ENCODE measurements at places on chromosomes 5 and 9.

DNA sequence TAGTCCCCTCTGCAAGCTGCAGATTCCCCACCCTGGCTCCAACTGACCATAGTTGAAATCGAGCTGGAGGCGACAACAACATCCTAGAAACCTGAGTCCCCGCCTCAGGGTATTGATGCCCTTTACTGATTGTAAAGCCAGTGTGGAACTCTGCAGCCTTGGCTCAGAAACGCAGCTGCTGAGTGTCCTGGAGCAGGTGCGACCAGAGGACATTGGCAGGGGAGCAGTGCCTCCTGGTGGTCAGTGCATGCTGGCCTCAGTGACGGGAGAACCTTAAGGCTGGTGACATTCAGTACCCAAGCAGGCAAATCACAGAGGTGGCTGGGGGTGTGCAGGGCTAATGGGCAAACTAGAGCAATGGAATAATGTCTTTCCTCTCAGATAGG is 20.4 kb upstream of the ZNF354B start:
- peak; percentile 29 for DNase-seq

DNA sequence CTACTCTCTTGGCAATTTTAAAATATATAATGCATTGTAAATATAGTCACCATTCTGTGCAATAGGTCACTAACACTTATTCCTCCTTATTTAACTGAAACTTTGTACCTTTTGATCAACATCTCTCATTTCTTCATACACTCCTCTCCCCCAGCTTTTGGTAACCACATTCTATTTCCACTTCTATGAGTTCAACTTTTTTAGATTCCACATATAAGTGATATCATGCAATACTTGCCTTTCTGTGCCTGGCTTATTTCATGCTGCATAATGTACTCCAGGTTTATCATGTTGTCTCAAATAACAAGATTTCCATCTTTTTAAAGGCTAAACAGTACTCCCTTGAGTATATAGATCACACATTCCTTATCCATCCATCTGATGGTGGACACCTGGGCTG is 188.8 kb downstream of the NXNL2 start:
- no peak for DNase-seq

GRCh38 chr9:89419978-89420394 is 77.9 kb downstream of the SEMA4D start:
- DNase-seq, result peak; percentile 58

DNA sequence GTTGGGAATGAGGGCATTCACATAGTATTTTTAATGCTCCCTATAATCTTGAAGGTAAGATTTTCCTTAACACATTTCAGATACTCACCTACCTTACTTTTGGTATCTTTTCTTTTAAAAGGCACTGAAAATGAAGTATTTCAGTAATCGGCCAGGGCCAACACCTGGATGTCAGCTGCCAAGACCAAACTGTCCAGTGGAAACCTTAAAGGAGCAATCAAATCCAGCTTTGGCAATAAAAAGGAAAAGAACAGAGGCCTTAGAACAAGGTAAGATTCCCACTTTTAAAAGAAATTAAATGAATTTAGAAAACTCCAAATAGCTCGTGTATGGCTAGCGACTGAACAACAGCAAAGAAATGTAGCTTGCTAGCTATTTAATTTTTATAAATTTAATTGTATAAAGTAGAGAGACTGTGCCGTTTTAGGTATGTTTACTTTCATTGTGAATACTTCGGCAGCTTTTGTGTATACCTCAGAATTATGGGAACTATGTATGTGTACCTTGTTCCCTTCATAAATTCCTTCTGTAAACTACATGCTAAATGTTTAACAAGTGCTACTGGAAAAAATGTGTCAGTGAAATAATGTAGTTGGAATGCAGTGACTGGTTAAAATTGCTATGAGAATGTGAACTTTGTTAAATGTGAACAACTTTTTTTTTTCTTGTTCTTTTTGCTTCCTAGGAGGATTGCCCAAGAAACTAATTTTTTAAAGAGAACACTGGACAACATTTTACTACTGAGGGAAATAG is 41.9 kb downstream of the CDK7 start:
- no peak for DNase-seq

- DNase-seq, result no peak
Observed at GRCh38 chr9:68782546-68782945, 77.5 kb downstream of the PIP5K1B start.

- no peak for DNase-seq
Observed at GRCh38 chr5:135578685-135579341, at the start of gene CXCL14. Gene CXCL14, minus strand, starts transcription at chr5:135578991. Its CDS starts 213 bp downstream, at chr5:135578778.

- no peak for DNase-seq
Observed at GRCh38 chr9:1179366-1179765, 129.2 kb downstream of the DMRT2 start.

- DNase-seq, result no peak
Observed at GRCh38 chr9:13295556-13295955, 16.1 kb upstream of the MPDZ start.

DNA sequence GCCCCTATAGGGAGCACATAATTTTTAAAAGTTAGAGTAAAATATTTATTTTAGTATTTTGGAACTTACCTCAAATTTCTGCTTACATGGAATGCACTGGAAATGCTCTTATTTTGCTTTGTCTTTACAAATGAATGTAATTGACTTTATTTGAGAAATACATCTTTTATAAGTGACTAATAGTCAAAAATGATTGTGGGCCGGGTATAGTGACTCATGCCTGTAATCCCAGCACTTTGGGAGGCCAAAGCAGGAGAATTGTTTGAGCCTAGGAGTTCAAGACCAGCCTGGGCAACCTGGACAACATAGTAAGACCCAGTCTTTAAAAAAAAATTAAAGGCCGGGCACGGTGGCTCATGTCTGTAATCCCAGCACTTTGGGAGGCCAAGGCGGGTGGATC is 5.8 kb downstream of the HMGCR start:
- DNase-seq, result no peak

DNA sequence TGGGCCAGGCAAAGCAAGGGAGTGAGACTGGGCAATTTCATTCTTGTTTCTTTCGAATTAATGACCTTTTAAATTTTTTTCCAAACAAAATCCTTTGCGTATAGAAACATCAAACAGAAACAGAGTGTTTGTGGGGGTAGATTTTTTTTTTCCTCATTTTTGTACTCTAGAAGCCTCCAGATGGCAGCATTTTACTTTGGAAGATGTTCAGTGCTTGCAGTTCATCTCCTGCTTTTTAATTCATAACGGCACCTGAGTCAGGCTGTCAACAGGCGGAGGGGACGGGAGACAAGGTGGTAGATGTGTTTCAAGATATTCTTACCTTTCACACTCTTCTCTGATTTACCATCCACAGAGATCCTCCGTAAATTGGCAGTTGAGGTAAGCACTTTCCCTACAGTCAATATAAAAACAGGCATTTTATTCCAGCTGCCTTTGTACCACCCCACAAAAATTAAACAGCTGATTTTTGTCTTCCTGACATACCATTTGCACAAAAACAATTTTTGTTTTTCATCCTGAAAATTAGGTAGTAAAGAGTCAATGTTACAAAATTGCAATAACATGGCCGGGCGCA is 99.5 kb upstream of the FBXL17 start:
- no peak for DNase-seq

- no peak for DNase-seq
Observed at GRCh38 chr9:73059247-73059646, 92.4 kb upstream of the ANXA1 start.

DNA sequence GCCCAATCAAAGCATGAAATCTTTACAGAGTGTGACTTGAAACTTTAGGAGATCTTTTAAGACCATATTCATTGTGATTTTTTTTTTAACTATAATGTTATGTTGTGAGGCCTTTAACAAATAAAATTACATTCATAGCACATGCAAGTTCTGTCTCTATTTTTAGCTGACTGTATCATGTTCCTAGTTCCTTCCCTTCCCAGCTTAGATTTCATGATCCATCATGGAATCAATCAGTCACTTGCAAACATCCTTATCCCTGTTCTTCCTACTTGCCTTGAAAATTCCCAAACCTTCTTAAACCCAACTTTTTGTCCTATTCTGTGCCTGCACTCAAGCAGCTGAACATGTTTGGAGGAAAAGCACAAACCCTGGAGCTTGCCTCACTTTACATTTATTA is 141.8 kb downstream of the DMXL1 start:
- DNase-seq, result no peak

- no peak for DNase-seq
Observed at GRCh38 chr9:37994639-37995347, 74.2 kb downstream of the SHB start.

GRCh38 chr9:137354845-137355760 is 53.0 kb upstream of the NRARP start:
- no peak for DNase-seq

- no peak for DNase-seq
Observed at GRCh38 chr9:106111039-106111730, 416.8 kb downstream of the TMEM38B start.

DNA sequence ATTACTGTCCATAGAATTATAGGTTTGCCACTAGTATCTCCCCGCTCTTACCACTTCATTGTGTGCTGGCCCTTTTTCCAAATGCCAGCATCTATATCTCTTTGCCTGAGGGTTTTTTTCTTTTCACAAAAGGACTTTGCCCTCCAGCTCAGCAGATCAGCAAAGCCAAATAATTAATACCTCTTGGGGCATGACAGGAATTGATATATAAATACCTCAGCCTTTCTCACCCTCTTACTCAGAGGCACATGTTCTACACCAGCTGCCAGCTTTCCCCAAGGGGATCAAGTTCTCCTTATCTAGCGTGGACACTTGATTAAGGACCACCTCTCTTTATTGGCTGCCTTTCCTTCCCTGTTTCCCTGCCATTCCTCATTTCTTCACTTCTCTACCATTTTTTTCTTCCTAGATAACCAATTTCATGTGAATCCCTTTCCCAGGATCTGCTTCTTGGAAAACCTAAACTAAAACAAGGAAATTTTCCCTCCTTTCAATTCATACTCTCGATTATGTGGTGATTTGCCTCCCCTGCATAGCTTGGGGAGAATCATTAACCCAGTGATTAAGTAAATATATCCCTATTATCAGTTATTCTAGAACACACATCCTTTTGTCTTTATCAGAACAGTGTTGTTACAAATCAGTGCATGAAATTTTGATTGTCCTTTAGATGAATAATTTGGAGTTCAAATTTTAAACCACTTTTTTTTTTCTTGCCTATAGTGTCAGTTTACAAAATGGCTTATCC is 6.9 kb upstream of the NUDT12 start:
- DNase-seq, result no peak

DNA sequence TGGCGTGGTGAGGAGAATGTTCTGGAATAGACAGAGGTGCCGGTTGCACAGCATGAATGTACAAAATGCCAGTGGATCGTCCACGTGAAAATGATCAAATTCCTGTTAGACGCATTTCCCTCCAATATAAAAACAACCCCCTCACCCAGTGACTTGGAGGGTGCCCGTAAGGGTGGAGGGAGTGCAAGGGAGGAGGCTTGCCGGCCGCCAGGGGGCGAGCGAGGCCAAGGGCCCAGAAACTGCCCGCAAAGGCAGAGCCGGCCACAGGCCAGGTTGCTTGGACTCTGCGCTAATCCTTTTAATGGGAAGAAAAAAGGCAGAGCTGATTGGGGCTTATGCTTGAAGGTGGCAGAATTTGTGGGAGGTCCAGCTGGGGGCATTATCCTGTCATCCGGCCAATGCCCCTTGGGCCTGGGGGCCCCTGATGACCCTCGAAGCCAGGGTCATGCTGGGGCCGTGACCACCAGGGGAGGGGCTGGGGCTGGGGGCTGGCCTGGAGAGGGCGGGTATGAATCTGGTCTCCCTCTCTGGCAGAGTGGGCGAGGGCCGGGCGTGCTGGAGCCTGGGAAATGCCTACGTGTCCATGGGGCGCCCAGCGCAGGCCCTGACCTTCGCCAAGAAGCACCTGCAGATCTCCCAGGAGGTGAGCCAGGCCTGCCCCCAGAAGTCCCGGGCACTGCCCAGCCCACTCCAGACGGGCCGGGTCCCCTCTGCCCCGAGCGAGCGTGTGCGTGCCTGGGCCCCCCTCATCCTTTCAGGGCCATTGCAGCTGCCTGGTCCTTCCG is 12.0 kb downstream of the GPSM1 start:
- DNase-seq, result no peak

DNA sequence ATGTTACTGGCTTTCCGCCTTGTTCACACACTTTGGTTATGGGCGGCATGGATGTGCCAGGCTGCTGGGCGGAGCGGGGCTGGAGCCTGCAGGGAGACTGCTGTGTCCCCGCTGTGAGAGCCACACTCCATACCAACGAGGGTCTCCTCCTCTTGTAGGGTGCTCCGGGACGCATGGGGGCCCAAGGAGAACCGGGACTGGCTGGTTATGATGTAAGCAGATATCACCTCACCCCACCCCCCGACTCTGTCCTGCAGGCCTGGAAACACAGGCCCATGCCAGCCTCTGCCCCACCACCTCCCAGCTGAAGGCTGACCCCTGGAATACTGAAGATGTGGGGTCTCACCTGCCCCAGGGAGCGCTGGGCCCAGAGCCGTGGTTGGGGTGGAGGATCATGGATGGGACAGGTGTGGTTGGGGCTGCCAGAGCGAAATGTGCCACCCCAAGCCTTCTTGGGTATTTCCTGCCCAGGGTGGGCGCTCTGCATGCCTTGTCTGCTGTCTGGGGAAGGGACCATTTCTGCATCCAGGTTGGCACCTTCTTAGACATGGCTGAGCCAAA is 39.3 kb upstream of the ORM1 start:
- DNase-seq, result no peak

- DNase-seq, result no peak
Observed at GRCh38 chr5:77087484-77088261, 588 bp upstream of the ZBED3 start.

DNA sequence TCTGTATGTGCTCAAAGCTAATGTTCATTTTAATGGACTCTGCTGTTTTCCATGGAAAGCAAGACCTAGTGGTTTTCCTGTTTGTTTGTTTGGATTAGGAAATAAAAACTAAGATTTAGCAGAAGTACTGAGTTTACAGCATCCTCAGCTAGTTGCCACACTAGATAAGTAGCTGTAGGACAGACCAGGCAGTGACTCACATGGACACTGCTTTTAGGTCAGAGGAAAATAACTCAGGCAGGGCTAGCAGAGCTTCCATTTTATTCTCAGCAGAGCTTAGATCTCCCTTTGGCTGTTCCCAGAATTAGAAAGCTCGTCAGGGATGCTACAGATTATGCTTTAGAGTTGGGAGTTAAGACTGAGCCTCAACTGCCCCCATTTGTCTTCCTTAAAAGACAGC is 204.4 kb downstream of the SH3GL2 start:
- no peak for DNase-seq

DNA sequence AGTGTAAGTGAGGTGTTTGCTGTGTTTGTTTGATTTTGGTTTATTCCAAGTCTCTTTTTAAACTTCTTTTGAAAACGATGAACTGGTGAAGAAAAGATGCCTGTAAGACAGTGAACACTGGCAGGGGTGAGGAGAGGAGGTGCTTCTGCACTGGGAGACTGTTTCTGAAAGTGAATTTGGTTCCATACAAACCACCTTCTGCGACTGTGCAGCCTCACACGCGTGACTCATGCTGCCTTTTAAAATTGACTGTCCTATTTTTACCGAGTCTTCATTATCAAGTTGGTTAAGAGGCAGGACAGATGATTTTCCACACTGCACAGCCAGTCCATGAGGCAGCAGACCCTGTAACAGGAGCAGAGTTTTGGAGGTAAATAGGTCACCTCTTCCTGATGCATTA is 340.6 kb downstream of the MTRR start:
- DNase-seq, result no peak

DNA sequence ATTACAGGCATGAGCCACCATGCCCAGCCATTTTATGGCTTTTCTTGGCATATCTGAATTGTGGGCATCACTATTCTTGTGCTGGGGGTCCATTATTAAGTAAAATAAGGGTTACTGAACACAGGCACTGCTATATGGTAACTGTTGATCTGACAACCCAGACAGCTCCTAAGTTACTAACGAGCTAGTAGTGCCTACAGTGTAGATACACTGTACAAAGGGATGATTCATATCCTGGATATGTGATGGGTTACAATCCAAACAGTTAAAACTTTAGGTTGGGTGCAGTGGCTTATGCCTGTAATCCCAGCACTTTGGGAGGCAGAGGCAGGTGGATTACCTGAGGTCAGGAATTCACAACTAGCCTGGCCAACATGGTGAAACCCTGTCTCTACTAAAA is 4.3 kb downstream of the CD14 start:
- DNase-seq, result no peak

Measured in stimulated activated CD4-positive, alpha-beta T cell treated with anti-CD3 and anti-CD28 coated beads, Interleukin-4, amount 100 ng/mL, for 4 hours (primary cell).